ENCODE measurements at places on chromosomes 6 and 20.

DNA sequence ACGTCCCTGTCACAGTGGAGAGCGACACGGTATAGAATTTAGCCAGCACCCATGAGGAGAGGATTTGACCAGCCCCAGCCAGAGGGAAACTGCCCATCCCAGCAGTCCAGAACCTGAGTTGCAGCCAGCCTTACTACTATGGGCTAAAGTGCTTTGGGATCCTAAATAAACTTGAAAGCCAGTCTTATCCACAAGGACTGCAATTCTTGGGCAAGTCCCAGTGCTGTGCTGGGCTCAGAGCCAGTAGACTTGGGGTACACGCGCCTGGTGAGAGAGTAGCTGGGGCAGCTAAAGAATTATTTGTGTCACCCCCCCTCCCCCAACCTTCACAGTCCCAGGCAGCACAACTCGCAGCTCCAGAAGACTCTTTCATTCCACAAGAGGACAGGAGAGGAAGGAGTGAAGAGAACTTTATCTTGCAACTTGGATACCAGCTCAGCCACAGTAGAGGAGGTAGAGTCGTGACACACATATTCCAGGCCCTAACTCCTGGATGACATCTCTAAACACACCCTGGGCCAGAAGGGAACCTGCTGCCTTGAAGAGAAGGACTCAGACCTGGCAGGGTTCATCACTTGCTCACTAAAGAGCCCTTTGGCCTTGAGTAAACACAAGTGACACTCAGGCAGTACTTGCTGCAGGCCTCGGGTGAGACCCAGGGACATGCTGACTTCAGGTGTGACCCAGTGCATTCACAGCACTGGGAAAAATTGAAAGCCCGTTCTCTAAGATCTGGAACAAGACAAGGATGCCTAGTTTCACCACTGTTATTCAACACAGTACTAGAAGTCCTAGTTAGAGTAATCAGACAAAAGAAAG, 100.3 kb downstream of the REV3L start:
- no peak for DNase-seq

DNA sequence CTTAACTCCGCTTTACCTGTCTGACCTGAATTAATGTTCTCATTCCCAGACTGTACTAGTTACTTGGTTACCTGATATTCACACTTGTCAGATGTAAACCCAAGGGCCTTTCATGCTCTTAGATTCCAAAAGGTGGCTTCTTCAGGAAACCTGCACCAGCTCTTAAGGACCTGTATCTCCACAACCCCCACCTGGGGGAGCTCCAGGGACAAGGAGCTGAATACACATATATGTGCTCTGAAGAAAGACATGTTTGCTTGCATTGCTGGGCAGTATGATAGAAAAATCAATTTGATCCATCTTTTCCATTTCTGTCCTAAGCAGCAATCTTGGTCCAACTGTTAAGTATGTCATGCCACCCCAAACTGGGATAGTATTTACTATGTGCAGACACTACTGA, 64.8 kb upstream of the POU3F2 start:
- no peak for DNase-seq

- no peak for DNase-seq
Measured at GRCh38 chr6:11761744-11762620, 16.6 kb downstream of the ADTRP start.

DNA sequence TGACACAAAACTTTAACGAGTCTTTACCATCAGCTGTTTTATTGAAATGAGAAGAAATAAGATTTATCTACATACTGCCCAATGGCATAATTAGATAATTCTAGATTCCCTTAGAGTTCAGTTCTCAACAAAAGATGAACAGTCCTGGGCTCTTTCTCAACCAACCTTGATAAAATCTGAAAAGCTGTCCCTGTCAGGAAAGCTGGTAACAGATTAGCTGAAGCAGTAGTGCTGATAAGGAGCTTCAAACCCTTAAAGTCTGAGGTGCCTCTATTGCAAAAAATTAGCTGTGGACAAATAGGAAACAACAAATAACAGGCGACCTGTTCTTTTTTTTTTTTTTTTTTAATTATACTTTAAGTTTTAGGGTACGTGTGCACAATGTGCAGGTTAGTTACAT, 35.9 kb upstream of the FAM135A start:
- no peak for DNase-seq

GRCh38 chr6:154234019-154234772, 122.4 kb downstream of the IPCEF1 start:
- no peak for DNase-seq

- DNase-seq = no peak
Measured at GRCh38 chr6:129719692-129720091, 9.7 kb upstream of the ARHGAP18 start.

DNA sequence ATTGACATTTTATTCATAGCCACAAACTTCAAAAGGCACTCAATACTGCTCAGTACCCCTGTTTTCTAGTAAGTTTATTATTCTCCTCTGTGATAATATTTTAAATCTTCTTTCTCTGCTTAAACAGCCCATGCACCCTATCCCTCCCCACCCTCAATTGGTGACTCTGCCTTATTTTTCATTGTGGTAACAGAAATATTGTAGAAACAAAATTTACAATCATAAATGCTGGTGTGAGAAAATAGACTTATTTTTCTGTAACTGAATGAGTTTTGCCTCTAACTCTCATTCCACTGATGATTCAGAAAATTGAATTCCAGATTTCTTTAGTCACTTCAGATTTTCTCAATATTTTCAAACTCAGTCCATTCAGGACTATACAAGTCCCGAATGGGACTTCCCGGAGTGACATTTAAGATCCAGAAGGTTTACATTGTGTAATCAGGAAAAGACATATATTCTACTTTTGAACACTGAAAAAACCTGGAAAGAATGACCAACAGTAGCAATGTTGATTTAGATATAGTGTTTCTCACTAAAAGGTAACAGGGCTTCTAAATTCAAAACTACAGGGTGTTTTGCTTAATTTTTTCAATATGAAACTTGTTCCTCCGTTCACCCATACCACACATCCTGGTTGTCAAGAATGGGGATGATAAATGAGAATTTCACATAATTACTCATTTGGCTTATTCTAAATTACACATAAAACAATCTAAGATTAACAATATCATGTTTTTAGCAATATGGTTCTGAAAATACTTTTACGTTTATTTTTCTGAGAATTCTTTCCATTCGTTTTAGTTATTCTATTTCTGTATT, 34.8 kb upstream of the UST start:
- no peak for DNase-seq

DNA sequence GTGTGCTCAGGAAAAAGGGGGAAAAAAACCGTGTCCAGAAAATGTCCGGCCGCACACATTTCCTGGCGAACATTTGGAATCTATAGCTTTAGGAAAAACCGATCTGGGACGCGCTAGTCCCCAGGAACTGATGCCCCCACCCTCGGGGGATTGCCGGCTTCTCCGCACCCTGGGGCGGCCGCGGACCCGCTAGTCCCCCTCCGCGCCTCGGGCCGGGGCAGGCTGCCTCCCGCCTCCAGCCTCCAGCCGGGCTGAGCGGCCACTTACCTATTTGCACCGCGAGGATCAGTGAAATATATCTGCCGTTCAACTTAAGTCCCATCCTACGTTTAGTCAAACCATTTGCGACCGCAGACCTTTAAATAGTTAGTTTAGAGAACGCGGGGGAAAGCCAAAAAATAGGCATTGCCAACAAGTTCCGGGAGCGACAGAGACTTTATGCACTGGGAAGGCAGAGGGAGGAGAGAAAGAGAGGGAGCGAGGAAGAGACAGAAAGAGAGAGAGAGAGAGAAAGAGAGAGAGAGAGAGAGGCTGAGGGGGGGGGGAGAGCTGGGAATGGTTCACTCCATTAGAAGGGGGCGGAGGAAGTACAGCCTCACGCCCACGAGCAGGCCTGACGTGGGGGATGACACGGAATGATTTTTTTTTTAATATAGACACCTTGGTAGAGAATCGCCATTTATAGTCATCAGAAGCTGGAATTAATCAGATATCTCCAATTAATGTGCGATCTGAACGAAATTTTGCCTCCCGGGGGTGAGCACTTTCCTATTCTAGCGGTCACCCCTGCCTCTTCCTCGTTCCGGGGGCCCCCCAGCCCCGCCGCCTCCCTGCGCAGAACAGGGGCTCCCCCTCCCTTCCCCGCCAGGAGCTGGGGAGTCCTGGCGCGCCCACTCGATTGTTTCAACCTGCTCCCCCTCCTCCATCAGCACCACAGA, at the start of gene NRN1:
Gene NRN1, minus strand, starts transcription at position 498 of the 938 bp plus-strand sequence. Its CDS starts 176 bp downstream, at position 322.
- DNase-seq = no peak

DNA sequence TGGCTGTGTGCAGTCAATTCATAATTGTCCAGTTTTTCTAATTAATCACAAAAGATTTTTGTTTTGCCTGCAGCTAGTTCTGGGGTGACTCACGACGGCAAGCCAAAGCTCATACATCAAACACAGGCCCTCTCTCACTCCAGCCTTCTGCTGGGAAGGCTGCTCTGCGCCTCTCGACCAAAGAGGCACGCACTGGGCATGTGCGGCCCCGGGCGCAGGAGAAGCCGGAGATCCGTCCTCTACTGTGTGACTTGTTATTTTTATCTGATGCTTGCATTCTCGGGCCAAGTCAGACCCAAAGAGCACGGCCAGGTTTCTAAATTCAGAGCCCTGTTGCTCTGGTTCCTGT, 98.5 kb downstream of the TFAP2A start:
- no peak for DNase-seq

- no peak for DNase-seq
Measured at GRCh38 chr6:27795697-27796494, 116.3 kb downstream of the OR2B2 start.

DNA sequence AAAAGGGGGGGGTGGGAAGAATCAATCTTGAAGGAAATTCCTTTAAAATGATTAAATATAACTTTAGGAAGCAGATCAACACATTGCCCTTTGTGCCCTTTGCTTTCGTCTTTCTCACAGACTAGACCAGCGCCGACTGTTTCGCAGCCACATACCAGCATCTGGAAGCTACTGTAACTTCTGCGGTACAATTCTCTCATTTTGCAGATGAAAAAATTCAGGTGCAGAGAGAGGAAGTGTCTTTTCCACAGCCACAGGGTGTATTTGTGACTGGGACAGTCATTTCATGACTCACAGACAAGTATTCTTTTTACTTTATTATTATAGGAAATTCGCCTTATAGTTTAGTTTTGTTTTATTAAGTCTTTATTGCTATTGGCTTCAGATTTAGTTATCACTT, 84.2 kb downstream of the UST start:
- DNase-seq = no peak

GRCh38 chr20:35539756-35540212, 2.1 kb upstream of the ERGIC3 start:
- DNase-seq = no peak

- DNase-seq = no peak
Measured at GRCh38 chr20:33576432-33577125, 85.5 kb upstream of the C20orf144 start.

DNA sequence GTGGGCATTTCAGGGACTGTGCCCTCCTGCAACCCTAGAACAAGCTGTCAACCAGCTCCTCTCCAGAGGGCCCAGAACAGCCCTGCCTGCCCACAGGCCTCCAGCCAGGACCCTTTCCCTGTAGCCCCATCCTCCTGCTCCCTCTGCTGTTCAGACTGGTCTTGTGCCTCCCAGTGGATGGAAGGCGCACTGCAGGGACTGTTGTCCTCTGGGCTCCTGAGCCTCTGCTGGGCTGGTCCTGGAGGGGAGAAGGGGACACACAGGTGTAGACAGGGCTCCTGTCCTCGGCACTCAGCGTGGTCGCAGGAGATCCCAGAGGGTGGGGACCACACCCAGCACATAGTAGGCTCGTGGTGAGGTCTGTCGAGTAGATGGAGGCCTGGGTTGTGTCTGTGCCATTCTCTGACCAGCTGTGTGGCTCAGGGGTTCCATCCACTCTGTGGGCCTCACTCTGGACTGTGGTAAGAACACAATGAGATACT, 11.5 kb downstream of the ITPR3 start:
- peak; percentile 9 for DNase-seq

GRCh38 chr20:48447456-48447855, 380.3 kb downstream of the PREX1 start:
- DNase-seq = no peak

DNA sequence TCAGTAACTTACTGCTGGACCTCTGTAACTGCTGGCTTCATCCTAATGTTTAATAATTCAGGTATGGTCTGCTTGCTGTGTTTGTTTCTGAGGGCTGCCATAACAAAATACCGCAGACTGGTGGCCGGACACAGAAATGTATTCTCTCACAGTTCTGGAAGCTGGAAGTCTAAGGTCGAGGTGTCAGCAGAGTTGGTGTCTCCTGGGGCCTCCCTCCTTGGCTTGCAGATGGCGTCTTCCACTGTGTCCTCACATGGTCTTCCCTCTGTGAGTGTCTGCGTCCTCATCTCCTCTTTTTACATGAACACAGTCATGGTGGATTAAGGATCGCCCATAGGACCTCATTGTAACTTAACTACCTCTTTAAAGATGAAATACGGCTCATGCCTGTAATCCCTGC, 389.7 kb upstream of the JARID2 start:
- no peak for DNase-seq

DNA sequence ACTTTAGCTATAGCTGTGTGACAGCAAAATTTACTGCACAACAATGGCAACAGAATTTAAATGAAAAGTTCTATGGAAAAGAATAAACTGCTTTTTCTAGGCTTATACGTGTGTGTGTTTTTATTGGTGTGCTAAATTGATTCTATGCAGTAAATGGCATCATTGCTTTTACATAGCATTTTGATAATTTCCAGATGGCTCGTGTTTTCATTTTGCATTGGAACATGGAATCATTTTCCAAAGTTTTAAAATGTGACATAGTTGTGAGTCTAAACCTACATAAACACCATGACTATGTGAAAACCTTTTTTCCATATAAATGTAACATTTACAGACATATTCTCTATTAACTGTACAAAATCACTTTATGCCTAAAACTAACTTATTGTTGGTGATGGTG, 127.8 kb downstream of the SIM1 start:
- no peak for DNase-seq

GRCh38 chr6:34340394-34340793, 52.1 kb downstream of the NUDT3 start:
- DNase-seq = no peak

GRCh38 chr6:49051281-49051680, 411.8 kb downstream of the MMUT start:
- DNase-seq = no peak

GRCh38 chr20:62056377-62056776, 9.3 kb downstream of the TAF4 start:
- no peak for DNase-seq

- no peak for DNase-seq
Measured at GRCh38 chr6:12291839-12292604, 1.9 kb downstream of the EDN1 start.

DNA sequence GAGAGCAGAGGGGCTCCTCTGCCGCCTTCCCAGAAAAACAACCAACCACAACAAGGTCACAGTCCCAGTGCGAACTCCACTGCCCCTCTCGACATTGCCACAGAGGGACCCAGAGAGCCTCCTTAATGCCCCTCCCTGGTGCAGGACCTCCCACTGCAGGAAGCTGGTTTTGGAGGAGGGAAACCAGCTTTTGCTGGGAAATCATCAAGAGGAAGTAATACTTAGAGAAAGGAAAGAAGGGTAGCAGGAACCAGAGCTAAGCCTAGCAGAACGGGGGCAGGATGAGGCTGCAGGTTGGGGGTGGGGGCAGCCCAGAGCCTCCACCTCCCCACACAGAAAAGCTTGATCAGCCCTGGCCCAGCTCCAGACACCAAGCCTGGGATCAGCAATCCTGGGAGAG, 37.7 kb upstream of the SIRPA start:
- no peak for DNase-seq
